GF-D8 (cell line): ENCODE measurements at places on chromosomes 11 and 22.
A peak's percentile ranks its signal among the peaks of the same experiment; 100 is the strongest.

GRCh38 chr22:31106731-31107177, 614 bp downstream of the SELENOM start:
- no peak for DNase-seq

GRCh38 chr11:131561501-131561900, 191.1 kb downstream of the NTM start:
- DNase-seq = no peak

- DNase-seq = no peak
Measured at GRCh38 chr11:36352922-36353321, 56.8 kb downstream of the PRR5L start.

- no peak for DNase-seq
Measured at GRCh38 chr11:64832467-64833197, 11.8 kb downstream of the CDC42BPG start.

- no peak for DNase-seq
Measured at GRCh38 chr11:120651396-120651795, 139.8 kb downstream of the GRIK4 start.

- DNase-seq = no peak
Measured at GRCh38 chr22:49999946-50000586, 12.5 kb downstream of the IL17REL start.

DNA sequence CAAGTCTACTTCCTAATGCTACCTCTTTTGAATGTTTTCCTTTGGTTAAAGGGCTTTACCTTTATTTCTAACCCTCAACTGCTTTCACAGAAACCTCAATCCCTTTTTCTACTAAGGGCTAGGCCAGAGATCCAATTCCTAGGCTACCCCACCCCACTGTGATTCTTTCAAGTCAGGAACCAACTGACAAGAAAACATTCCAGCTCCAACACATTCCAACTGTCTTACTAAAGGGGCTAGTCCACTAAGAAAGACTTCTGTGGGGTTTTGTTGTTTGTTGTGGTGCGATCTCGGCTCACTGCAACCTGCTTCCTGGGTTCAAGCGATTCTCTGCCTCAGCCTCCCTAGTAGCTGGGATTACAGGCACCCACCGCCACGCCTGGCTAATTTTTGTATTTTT, 151.3 kb downstream of the APOL5 start:
- DNase-seq = no peak

DNA sequence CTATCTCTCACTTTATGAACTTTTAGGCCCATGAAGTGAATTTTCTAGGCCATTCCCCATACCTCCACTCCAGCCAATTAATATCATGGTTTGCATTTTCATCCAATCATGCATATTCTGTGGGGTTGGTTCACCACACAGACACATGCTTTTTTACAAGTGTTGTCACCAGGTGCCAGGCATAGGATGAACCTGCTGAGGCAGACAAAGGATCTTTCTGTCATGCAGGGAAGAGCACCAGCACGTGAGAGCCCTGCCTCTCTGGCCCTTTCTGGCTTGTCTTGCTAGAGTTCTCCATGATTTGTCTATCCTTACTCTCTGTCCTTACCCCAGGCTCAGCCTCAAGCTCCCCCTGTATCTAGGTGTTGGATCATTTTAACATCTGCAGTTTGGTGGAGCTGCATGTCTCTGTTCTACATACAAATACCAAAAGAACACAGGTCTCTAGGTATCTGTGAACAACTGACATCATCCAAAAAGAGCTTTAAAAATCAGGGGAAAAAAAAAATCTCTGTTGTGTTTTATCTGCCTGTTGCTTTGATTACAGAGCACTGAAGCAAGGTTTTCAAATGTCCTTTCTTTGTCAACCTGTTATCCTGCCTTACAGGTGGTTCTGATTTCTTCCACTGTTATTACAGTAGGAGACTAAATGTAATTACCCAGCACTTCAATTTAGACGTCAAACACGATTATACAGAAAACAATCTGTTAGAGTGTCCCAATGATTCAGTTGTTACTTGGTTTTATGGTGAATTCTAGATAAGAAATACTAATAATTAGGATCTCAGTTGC, 58.4 kb upstream of the GRAMD1B start:
- DNase-seq = no peak

GRCh38 chr11:75342966-75343870, 8.2 kb downstream of the ARRB1 start:
- peak; percentile 65 for DNase-seq

- DNase-seq = no peak
Measured at GRCh38 chr11:86901599-86901998, 53.6 kb downstream of the FZD4 start.

DNA sequence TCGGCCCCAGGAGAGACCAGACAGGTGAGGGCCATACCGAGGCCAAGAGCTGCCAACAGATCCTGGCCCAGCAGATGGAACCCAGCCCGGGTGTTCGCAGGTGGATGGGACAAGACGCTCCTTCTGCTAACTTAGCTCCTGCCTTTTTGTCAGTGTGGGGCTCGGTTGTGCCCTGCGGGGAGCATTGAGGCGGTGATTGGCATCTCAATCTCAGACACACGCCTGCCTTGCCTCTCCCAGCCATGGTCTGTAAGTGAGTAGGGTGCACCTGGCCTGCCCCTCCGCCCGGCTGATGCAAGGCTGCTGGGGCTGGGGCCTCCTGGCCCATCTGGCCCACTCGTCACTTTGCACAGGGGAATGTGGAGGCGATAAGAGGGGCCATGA, 350.1 kb downstream of the TBC1D22A start:
- no peak for DNase-seq

GRCh38 chr11:28938091-28938490, 829.9 kb downstream of the METTL15 start:
- DNase-seq = no peak

- peak; percentile 58 for DNase-seq
Measured at GRCh38 chr11:61922539-61922938, 5.2 kb upstream of the RAB3IL1 start.

GRCh38 chr11:96075532-96075959, 151.6 kb upstream of the MTMR2 start:
- DNase-seq = no peak
